A549 treated with DMSO at 1 μM for 4 hours (cell line): ENCODE measurements at places on chromosomes 12 and 14. TPM values are rescaled to one million over a fixed set of nuclear protein-coding genes. Genes with fewer than 3 reads are reported as not detected.

CYP46A1 gene
- 0.10 to 0.38 TPM (median 0.15 TPM) in 5 replicates for total RNA-seq

P2RX2 gene
- total RNA-seq, result not detected in 5 replicates

FGF6 gene
- total RNA-seq, result not detected in 5 replicates

TMED8 gene
- 6.7 to 9.8 TPM (median 9.2 TPM) in 5 replicates for total RNA-seq

PLEK2 gene
- 24.3 to 36.3 TPM (median 27.0 TPM) in 5 replicates for total RNA-seq

CDK4 gene
- 245 to 308 TPM (median 257 TPM) in 5 replicates for total RNA-seq

CLEC6A gene
- total RNA-seq, result not detected in 5 replicates

GALNT8 gene
- total RNA-seq, result not detected in 5 replicates

KRT79 gene
- 0.08 to 0.20 TPM (median 0.10 TPM) in 3 of 5 replicates, not detected in the others for total RNA-seq

CEBPE gene
- 0.05 to 0.06 TPM in 2 of 5 replicates, not detected in the others for total RNA-seq

SLCO1B1 gene
- 0.33 to 0.49 TPM (median 0.38 TPM) in 5 replicates for total RNA-seq

GPRC5D gene
- not detected in 5 replicates for total RNA-seq

SLCO1B3 gene
- 12.6 to 19.4 TPM (median 16.9 TPM) in 5 replicates for total RNA-seq

PTPN6 gene
- total RNA-seq, result 7.6 to 14.4 TPM (median 10.8 TPM) in 5 replicates

RCOR1 gene
- 22.3 to 32.2 TPM (median 28.5 TPM) in 5 replicates for total RNA-seq

PAPLN gene
- total RNA-seq, result 6.5 to 10.9 TPM (median 9.9 TPM) in 5 replicates

NEUROD4 gene
- total RNA-seq, result not detected in 5 replicates

SPX gene
- 1.5 to 3.4 TPM (median 2.3 TPM) in 5 replicates for total RNA-seq

ASCL1 gene
- total RNA-seq, result 0.03 TPM in 2 of 5 replicates, not detected in the others

COCH gene
- total RNA-seq, result 22.5 to 27.7 TPM (median 26.0 TPM) in 5 replicates

MGP gene
- 0.15 TPM in 1 of 5 replicates, not detected in the others for total RNA-seq
